ENCODE measurements at places on chromosomes 2 and 18.

- no peak for DNase-seq
Measured at GRCh38 chr18:77658299-77658662, 408.6 kb downstream of the GALR1 start.

- DNase-seq, result no peak
Measured at GRCh38 chr2:185875136-185875931, 136.7 kb downstream of the FSIP2 start.

DNA sequence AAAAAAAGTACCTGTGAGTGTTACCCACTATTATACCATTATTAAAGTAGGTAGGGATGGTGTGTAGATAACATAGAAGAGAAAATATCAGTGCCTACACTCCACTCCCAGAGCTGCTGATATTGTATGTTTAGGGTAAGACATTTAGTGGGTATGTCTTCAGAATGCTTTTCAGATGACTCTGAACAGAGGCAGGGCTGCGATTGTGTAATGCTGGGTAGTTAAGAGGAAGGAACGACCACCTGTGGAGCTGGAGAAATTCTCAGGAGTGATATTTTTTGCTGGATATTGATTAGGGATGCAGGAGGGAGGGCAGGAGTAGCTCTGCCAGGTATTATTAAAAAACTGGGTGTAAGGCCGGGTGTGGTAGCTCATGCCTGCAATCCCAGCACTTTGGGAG is 2.8 kb downstream of the CNOT11 start:
- DNase-seq, result no peak

- DNase-seq, result no peak
Measured at GRCh38 chr2:178404368-178404767, 46.6 kb downstream of the PRKRA start.

DNA sequence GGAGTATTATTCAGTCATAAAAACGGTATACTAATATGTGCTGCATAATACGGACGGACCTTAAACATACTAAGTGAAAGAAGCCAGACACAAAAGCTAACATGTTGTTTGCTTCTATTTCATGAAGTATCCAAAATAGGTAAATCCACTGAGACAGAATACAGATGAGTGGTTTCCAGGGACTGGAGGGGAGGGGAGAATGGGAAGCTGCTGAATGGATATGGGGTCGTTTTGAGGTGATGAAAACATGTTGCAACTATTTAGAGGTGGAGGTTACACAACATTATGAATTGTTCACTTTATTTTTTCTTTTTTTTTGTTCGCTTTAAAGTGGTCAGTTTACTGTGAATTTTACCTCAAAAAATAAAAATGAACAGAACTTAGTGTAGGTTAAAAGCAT is 52.9 kb downstream of the RAB10 start:
- DNase-seq, result no peak

DNA sequence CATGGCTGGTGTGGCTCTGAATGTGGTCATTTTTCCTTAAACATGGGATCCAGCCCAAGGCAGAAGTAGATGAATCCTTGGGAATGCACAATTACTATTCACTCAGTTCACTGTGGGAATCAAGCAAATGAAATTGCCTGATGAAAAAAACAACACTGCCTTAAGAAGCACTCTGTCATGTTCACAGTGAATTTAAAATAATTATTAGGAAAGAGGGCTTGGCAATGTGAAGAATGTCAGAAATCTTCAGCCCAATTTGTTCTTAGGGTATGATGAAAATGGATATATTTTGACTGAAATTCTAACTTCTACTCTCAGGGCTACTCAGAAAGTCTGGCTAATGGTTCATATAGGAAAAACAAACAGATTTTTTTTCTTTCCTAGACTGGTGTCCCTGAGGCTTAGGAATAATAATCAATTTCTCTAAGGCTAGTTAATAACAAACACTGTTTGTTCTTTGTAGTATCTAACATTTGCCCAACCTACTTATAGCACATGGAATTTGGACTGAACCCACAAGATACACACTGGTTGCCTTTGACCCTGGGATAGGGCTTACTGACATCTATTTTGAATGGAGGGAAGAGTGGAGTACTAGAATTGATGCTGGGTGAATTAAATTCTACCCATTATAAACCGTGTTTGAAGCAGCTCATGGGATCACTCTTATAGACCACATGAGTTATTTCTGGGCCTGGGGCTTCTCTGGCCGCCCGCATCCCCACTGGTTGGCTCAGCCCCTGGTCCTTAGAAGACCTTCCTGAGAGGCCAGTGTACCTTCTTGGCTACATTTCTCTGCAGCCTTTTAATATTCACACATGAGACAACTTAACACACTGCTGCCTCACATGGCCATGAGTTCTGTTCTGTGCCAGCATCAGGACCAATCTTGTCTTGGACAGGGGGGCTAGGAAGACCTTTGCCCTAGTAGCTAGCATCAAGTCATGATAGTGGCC is 8.3 kb upstream of the MRPL33 start:
- DNase-seq, result no peak

DNA sequence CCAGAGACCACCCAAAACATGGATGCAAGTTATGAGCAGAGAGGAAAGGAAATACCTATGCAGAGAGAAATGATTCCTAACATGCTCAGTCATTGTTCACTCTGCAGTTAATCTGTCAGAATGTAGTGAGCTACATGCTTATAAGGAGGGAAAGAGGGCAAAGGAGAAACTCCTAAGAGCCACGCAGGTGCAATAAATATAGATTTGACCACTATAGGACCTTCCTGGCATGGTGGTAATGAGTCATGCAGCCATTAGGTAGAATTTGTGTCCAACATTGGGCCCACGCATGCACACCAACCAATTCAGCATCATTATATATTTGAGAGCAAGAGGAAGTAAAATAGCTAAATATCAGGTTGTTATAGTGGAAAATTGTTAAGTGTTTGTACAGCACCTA is 699.9 kb downstream of the DSC3 start:
- DNase-seq, result no peak

DNA sequence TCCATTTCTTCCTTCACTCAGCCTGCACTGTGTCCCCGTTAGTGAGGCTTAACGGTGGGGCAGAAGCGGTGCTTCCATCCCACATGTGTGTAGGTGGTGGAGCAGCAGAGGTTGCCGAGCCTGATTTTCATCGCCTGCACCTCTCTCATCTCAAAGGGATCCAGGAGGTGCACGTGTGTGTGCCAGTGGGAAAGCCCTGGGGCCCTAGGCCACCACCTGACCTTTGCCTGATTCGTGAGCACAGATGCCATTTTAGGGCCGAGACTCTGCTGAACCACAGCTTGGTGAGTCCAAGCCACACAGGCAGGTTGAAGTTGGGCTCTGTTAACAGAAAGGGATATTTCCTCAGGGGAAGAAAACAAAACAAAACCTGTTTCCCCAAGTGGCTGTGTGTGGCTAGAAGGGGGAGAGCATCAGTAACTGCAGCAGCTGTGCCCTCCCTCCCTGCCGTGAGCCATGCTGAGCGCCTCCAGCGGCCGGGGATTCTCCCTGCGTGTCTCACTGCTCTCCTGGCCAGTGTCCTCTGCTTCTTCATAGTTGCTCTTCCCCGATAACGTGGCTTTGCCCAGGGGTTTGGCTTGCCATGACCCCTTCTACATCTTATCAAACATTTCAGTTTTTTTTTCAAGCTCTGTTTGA is 81.5 kb downstream of the MAPRE2 start:
- DNase-seq, result peak; percentile 73
